Activated CD4-positive, alpha-beta memory T cell treated with anti-CD3 and anti-CD28 coated beads, Interleukin-2, amount 10 ng/mL, durations not matched to agents 7 days and 5 days (primary cell): ENCODE measurements at places on chromosomes 2 and 18. TPM values are rescaled to one million over a fixed set of nuclear protein-coding genes. Genes with fewer than 3 reads are reported as not detected.

Gene QPCT
- not detected for total RNA-seq

Gene GKN2
- total RNA-seq, result not detected

Gene LHCGR
- not detected for total RNA-seq

Gene DOK6
- total RNA-seq, result not detected

Gene UCN
- total RNA-seq, result 2.2 TPM

Gene TMEM127
- total RNA-seq, result 42.4 TPM

Gene G6PC2
- not detected for total RNA-seq

GRCh38 chr18:13570856-13571495 is 155.4 kb downstream of the FAM210A start:
- H3K4me3 ChIP-seq, result no peak overlapping the region
- peaks cover 9% of the 10 kb centered on the region for H3K36me3 ChIP-seq
- H3K27me3 ChIP-seq, result no peaks in the 10 kb centered on the region
- no peak overlapping the region for H3K27ac ChIP-seq
- peaks cover 62% of the 10 kb centered on the region for H3K4me1 ChIP-seq

GRCh38 chr2:64972876-64973275 is 16.3 kb upstream of the SLC1A4 start:
- peaks cover 10% of the 10 kb centered on the region for H3K27me3 ChIP-seq
- H3K36me3 ChIP-seq, result no peaks in the 10 kb centered on the region
- H3K27ac ChIP-seq, result no peak overlapping the region
- no peak for DNase-seq
- peaks cover 5% of the 10 kb centered on the region for H3K4me1 ChIP-seq

DNA sequence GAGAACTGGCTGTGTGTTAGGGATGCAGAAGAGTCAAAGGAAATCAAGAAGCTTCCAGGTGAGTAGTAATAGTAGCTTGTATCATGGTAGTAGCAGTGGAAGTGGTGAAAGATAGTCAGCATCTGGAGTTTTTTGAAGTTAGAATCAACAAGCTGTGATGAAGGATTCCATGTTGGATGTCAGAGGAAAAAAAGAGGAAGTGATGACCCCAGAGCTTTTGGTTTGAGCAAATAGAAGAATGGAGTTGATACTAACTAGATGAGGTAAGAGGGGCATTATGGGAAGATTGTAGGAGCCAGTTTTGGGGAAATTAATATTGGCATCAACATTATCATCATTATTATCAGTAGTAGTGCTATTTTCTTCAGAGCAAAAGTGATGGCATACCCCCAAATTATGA is 542.2 kb downstream of the XIRP2 start:
- H3K36me3 ChIP-seq, result no peaks in the 10 kb centered on the region
- no peak overlapping the region for H3K27ac ChIP-seq
- H3K4me1 ChIP-seq, result no peaks in the 10 kb centered on the region
- DNase-seq, result no peak

DNA sequence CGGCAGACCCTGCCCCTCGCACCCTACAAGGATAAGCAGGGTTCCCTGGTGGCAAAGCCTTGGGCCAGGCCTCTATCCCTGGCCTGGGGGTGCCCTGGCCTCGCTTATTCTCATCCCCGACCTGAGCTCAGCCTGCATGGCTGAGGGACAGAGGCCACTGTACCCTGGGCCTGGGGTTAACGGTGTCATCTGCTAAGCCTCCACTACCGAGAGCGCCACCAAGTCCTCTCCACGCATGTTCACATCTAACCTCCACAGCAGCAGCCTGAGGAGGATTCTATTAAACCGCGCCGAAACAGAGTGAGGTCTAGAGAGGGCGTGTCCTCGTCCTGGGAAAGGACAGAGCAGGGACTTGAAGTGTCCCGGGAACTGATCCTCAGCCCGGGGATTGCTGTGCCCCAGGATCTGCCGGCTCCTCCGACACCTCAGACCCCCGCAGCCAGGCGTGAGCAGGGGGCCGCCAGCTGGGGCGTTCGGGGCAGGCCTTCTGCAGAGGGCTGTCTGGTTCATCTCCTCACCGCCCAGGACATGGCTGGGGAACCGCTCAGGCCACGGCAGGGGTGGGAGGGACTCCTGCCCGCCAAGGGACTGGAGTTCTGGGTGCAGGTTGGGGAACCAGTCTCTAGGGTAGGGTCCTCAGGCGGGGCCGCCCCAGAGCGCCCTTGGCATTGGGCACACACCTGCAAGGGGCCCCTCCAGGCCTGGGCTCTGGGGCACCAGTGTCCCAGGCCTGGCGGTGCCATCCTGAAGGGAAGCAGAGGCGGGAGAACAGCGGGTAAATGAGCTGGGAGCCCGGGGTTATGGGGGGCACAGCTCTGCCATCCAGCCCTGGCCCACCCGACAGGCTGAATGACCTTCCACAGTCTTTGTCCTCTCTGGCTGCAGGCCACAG is 68.0 kb upstream of the SMAD7 start:
- no peaks in the 10 kb centered on the region for H3K27me3 ChIP-seq
- H3K4me3 ChIP-seq, result no peak overlapping the region
- no peaks in the 10 kb centered on the region for H3K36me3 ChIP-seq
- peaks cover 3% of the 10 kb centered on the region for H3K4me1 ChIP-seq
- H3K27ac ChIP-seq, result no peak overlapping the region
- peak; percentile 11 for DNase-seq

DNA sequence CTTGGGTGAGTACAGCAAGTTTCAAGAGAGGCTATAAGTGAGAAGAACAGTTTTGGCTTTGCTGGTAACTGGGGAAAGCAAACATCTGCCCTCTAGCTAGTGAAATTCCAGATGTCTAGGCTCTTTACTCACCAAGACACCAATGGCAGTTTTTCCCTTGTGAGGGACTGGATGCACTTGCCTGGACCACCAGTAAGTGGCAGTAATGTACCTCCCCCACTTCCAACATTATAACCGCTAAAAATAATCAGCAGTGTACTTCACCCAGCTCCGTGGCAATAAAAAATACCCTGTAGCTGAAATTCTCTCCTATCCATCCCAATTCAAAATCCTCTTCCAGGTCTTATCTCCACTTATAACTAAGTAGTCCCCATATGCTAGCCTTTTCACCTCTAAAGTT is 383.9 kb downstream of the ARHGAP15 start:
- H3K4me1 ChIP-seq, result no peaks in the 10 kb centered on the region
- H3K27ac ChIP-seq, result no peak overlapping the region
- no peaks in the 10 kb centered on the region for H3K27me3 ChIP-seq
- H3K36me3 ChIP-seq, result peaks cover 68% of the 10 kb centered on the region

DNA sequence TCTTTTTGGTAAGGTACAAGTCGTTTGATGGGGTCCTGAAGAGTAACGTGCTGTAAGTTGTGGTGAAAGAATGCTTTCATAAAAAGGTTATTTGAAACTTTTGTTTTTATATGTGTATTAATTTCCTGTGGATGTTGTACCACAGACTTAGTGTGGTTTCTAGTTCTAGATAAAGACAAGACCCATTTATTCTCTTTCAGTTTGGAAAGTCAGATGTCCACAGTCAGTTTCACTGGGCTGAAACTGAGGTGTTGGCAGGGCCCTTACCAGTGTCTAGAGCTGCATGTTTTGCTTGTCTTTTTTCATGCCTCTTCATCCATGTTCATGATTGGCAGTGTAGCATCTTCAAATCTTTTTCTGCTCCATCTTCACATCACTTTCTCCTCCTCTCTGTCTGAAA is 22.1 kb upstream of the DOCK10 start:
- peaks cover 10% of the 10 kb centered on the region for H3K36me3 ChIP-seq
- H3K4me3 ChIP-seq, result no peak overlapping the region
- DNase-seq, result no peak

- H3K36me3 ChIP-seq, result peaks cover 85% of the 10 kb centered on the region
- peak overlapping the region; percentile 74 for H3K4me3 ChIP-seq
- H3K27ac ChIP-seq, result peak overlapping the region; percentile 80
- H3K4me1 ChIP-seq, result peaks cover 71% of the 10 kb centered on the region
- no peak for DNase-seq
- H3K27me3 ChIP-seq, result no peaks in the 10 kb centered on the region
Observed at GRCh38 chr2:196160946-196161345, 10.4 kb downstream of the STK17B start.

- H3K36me3 ChIP-seq, result no peaks in the 10 kb centered on the region
- H3K4me1 ChIP-seq, result no peaks in the 10 kb centered on the region
- no peak overlapping the region for H3K27ac ChIP-seq
- no peak for DNase-seq
- H3K27me3 ChIP-seq, result peaks cover under 1% of the 10 kb centered on the region
Observed at GRCh38 chr2:108414256-108414876, 34.6 kb upstream of the GCC2 start.

- no peaks in the 10 kb centered on the region for H3K36me3 ChIP-seq
- no peak overlapping the region for H3K27ac ChIP-seq
- peaks cover 15% of the 10 kb centered on the region for H3K27me3 ChIP-seq
Observed at GRCh38 chr2:196804381-196804780, 4.8 kb downstream of the C2orf66 start.

DNA sequence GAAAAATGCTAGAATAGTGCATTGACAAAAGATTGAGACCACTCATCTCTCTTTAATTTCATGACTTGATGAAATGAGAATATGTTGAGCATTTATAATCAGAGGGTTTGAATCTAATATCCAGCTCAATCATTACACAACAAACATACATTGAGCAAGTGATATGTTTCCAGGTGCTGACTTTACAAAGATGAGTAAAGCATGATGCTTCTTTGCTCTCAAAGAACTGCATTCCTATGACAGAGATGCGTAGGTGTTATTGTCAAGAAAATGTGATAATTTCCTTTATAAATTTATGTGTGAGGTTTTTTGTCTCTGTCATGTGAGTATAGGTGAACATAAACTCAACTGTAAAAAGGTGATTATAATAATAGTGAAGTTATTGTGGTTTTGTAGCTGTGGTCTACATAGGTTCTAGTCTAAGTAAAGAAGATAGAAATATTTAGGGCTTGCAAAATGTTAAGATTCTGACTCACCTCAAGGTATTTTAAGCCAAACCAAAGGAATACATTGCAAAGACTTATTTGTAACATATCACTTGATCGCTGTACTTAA is 389.8 kb downstream of the GALNT13 start:
- H3K4me1 ChIP-seq, result no peaks in the 10 kb centered on the region
- no peaks in the 10 kb centered on the region for H3K27me3 ChIP-seq
- no peak for DNase-seq
- H3K4me3 ChIP-seq, result no peak overlapping the region
- H3K36me3 ChIP-seq, result no peaks in the 10 kb centered on the region
- H3K27ac ChIP-seq, result no peak overlapping the region

- no peak overlapping the region for H3K27ac ChIP-seq
- H3K36me3 ChIP-seq, result no peaks in the 10 kb centered on the region
- no peaks in the 10 kb centered on the region for H3K27me3 ChIP-seq
- no peak overlapping the region for H3K4me3 ChIP-seq
Observed at GRCh38 chr2:1496359-1496821, 83.1 kb downstream of the TPO start.

DNA sequence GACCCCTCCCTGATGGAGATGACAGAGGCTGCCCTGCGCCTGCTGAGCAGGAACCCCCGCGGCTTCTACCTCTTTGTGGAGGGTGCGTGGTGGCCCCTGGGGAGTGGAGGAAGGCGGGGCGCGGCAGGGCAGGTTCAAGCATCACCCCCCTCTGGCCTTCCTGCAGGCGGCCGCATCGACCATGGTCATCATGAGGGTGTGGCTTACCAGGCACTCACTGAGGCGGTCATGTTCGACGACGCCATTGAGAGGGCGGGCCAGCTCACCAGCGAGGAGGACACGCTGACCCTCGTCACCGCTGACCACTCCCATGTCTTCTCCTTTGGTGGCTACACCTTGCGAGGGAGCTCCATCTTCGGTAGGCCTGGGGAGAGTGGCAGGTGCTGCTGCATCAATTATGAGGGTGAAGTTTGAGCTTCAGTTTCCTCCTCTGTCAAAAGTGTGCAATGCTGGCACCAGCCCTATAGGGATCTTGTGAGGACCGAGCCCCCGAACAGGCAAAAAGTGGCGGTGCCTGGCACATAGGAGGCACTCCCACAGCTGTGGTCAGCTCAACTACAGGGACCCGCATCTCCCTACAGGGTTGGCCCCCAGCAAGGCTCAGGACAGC is 2.2 kb downstream of the ALPI start:
- H3K27ac ChIP-seq, result no peak overlapping the region
- no peak overlapping the region for H3K4me3 ChIP-seq
- no peak for DNase-seq
- no peaks in the 10 kb centered on the region for H3K36me3 ChIP-seq
- H3K4me1 ChIP-seq, result no peaks in the 10 kb centered on the region
